ENCODE measurements at places on chromosomes 3 and 15. TPM values are rescaled to one million over a fixed set of nuclear protein-coding genes. Genes with fewer than 3 reads are reported as not detected.

Gene FILIP1L
- total RNA-seq = 7.6 TPM

Gene PCSK6
- 0.09 TPM for total RNA-seq

Gene FOXB1
- total RNA-seq = not detected

Gene SLCO3A1
- 4.1 TPM for total RNA-seq

Gene CNTN6
- not detected for total RNA-seq
